NCI-H187 treated with DMSO at 0.1 percent for 48 hours (cell line): ENCODE measurements at places on chromosomes 3 and 15.

- DNase-seq = no peak
Measured at GRCh38 chr3:152737021-152737908, 97.7 kb upstream of the P2RY1 start.

DNA sequence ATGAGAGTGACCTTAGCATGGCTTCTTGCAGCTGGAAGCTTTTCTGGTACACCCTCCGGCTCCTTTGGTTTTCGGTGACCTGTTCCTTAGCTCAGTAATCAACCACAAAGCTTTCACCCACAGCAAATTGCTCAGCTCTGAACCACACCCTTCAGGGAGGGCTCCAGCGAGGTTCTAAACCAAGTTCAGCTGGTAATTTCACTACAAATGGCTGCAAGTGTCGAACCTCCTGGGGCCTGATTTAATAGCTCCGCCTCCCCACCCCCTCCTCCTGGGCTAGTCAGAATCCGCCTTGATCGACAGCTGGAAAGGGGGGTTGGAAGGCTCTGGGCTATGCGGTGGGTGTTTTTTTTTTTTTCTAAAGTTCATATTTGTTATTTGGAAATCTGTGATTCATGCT lies 150.9 kb upstream of the MCTP2 start:
- DNase-seq = no peak

GRCh38 chr3:4981294-4981664 lies 2.0 kb downstream of the BHLHE40 start:
- no peak for DNase-seq

DNA sequence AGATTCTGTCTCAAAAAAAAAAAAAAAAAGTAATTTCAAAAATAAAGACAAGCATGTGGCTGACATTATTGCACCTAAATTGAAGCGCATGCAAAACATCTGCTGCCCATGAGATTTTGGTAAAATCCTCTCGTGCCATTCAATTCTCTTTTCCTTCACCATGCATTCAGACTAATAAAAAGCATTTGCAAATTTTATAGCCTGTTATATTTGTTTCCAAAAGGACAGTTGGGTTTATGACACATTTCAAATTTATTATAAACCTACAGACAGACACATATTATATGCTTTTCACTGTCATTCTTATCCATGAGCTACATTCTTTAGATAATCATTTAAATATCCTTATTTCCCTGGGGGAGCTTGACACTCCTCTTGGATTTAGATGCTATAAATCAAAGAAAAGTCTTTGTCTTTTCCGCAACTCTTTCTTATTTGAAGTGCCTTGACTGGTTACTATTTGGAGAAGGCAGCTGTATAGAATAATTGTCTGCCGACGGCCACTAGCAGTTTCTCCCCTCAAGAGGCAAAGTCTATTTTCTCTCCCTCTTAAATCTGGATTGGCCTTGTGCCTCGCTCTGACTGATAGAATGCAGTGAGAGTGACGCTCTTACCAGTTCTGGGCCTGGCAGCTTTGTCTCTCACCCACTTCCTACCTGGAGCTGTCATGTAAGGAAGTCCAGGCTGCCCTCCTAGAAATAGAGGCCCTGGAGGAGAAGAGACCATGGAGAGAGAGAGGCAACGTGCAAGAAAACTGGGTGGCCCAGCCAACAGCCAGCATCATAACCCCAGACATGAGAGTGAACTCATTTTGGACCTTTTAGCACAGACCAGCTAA lies 6.8 kb upstream of the LRIG1 start:
- DNase-seq = peak; percentile 3

GRCh38 chr3:42898896-42899675 lies 6.9 kb upstream of the ZNF662 start:
- DNase-seq = no peak

DNA sequence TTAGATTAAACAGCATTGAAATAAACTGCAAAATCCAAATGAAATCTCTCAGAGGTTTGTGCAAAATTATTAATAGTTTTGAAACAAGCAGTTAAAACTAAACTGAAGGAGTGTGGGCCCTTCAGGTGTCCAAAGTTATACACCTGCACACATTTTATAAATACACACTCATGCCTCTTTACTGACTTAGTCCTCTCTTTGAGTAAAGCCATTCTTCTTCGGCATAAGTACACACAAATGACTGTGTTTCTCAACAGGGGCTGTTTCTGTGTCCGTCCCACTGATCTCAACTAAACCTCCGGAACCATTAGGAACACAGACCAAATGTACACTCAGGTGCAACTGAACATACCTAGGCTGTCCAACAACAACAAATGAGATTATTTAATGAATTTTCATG lies 18.8 kb downstream of the MECOM start:
- no peak for DNase-seq

GRCh38 chr3:188008582-188009213 lies 145.3 kb upstream of the LPP start:
- DNase-seq = no peak
